SK-N-MC (cell line): ENCODE measurements at places on chromosomes 3 and 15.

DNA sequence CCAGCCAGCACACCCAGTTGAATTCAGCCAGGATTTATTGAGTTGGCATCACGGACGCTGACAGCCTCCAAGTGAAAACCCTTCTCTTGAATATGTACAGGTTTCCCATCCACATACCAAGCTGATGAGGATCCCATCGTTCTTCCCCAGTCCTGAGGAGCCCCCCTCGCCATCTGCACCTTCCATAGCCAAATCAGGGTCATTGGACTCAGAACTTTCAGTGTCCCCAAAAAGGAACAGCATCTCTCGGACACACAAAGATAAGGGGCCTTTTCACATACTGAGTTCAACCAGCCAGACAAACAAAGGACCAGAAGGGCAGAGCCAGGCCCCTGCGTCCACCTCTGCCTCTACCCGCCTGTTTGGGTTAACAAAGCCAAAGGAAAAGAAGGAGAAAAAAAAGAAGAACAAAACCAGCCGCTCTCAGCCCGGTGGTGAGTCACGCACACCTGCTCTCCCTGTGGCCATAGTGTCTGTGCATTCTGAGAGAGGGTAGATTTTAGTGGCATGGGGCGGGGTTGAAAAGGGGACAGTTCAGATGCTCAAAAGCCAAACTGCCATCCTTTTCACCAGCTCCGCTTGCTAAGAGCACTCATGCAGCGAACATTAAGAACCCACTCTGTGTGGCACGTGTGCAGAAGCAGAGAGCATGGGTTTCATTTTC, 51.2 kb downstream of the KLHL25 start:
- DNase-seq, result no peak

- no peak for DNase-seq
These were observed 382.4 kb downstream of the SHQ1 start for GRCh38 chr3:72465853-72466252.

DNA sequence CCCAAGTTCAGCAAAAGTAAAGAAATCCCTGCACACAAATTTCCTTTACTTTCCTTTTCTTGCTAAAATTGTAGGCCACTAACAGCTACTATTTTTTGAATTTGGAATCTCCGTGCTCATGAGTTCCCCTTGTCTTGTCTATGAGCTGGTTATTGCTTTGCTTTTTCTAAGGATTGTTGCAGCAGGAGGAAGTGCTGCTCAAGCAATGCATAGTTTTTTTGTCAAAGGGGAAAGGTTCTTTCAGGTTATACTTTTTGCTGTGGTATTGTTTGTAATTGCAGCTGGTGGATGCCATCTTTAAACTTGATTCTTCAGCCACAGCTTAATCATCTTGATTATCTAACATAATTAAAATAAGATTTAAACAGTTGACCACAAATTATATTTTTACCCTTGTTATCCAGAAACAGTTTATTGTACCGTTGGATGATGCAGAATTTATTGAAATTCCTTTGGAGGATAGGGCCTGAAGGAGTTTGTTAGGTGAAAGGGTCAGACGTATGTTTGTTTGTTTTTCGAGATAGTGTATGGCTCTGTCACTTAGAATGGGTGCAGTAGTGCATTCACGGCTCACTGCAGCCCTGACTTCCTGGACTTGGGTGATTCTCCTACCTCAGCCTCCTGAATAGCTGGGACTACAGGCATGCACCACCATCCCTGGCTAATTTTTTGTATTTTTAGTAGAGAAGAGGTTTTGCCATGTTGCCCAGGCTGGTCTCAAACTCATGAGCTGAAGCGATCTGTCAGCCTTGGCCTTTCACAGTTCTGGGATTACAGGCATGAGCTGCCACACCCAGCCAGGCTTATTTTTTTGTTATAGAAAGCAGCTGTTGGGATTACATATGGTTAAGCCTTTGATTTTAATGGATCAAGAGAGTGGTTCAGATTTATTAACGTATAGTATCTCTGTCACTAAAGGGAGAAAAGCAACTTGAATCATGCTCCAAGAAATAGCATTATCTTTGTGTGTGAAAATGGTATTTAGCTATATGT, 11.7 kb downstream of the MGA start:
- DNase-seq, result no peak

DNA sequence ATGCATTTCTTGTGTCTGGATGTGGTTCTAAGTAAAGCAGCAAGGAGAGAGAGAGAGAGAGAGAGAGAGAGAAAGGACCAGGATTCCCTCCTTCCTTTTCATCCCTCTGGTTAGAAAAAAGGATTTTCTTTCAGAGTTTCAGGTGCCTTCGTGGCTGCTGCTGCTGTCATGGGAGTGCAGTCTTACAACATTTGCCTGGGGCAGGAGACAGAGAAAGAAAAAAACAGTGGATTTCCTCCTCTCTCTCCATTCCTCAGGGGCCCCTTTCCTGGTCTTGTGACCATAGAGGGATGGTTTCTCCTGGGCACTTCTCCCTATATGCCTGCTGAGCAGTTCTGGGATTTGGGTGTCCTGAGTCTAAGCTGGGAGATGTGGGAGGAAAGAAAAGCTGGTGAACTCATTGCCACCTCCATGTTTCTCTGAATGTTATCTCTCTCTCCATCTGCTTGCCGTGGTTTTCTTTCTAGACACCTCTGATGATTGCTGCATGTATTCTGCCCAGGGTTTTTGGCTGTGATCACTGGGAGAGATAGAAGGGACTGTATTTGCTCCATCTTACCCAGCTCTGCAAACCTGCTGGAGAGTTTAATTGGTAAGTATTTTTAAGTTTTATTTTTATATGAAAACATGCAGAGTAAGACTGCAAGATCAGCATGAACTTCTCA, 142.4 kb upstream of the RGMA start:
- DNase-seq, result no peak

- DNase-seq, result no peak
These were observed 509.3 kb downstream of the EPHB1 start for GRCh38 chr3:135304378-135304777.

DNA sequence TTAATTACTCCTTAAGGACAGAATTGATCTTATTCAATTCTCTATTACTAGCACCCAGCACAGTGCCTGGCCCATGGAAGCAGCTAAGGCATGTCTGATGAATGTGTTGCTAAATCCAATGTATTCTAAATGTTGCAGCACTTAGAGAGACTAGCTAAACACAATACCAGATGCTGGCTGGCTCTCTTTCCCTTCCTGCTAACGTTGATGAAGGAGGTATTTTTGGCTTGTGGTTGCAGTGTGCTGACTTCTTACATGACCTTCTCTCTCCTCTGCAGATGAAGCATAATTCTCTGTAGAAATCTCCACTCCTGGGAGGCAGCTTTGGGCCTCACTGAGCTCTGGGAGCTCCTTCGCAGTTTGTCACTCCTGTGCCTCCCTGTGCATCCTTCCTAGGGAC, 183.6 kb downstream of the PEX5L start:
- no peak for DNase-seq

- no peak for DNase-seq
These were observed 87.7 kb downstream of the LIPC start for GRCh38 chr15:58519516-58519915.

DNA sequence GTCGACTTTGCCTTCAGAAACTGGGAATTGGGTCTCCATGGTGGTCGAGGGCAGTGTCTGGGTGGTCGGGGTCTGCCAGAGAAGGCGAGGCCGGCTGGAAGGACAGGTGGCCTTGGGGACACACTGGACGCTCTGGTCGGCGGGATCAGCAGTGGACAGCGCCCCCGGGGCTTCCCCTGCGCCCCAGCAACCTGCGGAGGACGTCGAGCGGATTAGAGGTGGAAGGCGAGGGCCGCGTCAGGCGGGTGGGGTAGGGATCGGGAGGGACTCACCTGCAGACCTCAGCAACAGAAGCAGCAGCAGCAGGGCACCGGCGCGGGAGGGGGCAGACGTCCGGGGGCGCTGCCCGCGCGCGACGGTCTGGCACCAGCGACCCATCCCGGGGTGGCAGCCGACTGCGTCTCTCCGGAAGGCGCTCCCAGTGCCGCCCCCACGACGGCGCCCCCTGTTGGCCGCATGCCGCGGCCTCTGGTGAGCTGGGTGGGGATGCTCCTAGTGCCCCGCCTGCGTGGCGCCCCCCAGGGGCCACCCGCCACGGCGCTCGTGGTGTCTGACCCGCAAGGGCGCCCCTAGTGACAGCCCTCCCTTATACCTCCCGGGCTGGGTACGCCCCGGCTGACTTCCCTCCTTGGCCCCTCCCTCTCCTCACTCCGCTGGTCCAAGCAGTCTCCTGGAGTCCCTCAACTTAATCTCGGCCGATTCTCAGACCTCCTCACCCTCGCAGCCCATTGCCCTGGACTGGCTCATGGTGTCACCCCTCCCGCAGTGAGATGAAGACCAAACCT, at the start of gene PRSS50:
Gene PRSS50 (minus strand): TSS at position 423 of the 785 bp plus-strand sequence. CDS start 45 bp downstream, at position 378.
- DNase-seq, result no peak

- no peak for DNase-seq
These were observed 800.8 kb downstream of the TUSC7 start for GRCh38 chr3:117510396-117510795.

- no peak for DNase-seq
These were observed 60.1 kb upstream of the DAZL start for GRCh38 chr3:16665282-16665741.

GRCh38 chr3:42161050-42161935, 70.1 kb downstream of the TRAK1 start:
- no peak for DNase-seq

GRCh38 chr3:162973428-162973917, 1476.9 kb downstream of the OTOL1 start:
- no peak for DNase-seq

GRCh38 chr3:122678506-122678905, 2.1 kb upstream of the PARP14 start:
- DNase-seq, result no peak

- DNase-seq, result no peak
These were observed 6.9 kb upstream of the MST1R start for GRCh38 chr3:49910409-49911123.

DNA sequence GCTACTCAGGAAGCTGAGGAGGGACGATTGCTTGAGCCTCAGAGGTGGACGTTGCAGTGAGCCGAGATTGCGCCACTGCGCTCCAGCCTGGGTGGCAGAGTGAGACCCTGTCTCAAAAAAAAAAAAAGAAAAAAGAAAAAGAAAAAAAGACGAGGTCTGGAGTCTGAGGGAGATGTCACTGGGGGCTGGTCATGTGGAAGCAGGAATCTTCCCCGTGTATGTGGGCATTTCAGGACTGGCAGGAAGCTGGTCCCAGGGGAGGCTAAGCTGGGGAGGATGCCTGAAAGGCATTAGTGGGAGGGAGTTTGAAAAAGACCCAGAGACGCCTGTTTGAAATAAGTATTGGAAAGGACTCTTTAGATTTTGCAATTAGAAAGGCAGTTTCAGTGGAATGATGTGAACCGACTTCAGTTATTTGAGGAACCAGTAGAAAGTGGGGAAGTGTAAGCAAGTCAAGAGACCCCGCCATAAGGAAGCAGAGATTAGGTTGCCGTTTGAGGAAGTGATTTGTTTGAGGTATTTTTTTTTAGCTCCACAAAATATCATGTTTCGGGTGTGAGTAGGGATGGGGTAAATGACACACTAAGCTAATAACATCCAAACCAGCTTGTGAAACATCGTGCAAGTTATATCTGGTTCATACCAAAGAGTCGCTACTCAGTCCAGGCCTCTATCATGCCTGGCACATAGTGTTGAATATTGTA, 55.5 kb downstream of the ST6GAL1 start:
- DNase-seq, result no peak
